Renal cortex interstitium (tissue), 15 donors: ENCODE measurements at places on chromosomes 6 and 20.

DNA sequence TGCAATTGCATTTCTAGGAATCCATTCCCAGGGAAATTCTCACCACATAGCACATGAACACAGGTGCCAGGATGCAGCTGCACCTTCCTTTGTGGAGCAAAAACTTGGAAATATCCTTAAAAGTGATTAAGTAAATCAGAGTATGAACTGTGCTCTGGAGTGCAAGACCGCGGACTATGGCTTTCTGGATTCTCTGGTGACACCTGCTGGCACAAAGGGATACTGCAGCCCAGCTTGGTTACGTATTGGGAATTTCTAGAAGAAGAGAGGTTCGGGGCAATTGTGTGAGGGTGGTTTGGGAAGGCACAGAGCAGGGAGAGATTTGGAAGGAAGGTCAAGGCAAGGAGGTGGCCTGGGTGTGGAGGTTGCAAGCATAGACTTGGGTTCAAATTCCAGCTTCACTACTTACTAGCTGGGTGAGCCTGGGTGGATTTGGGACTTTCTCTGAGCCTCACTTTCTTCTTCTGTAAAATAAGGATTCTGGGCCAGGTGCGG, 15.9 kb upstream of the PEDS1 start:
- no peak for DNase-seq

- DNase-seq, result peak; percentile 35
Observed at GRCh38 chr6:83514866-83515466, 2.6 kb downstream of the PRSS35 start.

DNA sequence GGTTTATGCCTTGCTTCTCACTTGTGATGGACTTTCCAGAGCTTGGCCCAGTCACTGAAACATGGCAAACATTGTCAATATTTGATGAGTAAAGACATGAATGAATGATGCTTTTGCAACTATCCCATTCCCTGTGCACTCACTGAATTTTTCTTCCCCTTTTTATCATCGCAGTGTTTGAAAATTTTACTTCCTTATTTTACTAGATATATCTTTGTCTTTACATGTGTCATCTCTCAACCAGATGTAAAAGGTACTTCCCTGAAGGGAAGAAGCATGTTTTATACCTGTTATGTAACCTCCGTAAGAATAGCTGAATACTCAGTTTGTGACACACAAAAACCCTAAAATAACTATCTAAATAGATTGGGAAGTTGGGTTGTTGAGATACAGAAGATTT, 544.7 kb upstream of the FLRT3 start:
- no peak for DNase-seq

GRCh38 chr6:16747232-16748024, 13.8 kb downstream of the ATXN1 start:
- DNase-seq, result no peak

DNA sequence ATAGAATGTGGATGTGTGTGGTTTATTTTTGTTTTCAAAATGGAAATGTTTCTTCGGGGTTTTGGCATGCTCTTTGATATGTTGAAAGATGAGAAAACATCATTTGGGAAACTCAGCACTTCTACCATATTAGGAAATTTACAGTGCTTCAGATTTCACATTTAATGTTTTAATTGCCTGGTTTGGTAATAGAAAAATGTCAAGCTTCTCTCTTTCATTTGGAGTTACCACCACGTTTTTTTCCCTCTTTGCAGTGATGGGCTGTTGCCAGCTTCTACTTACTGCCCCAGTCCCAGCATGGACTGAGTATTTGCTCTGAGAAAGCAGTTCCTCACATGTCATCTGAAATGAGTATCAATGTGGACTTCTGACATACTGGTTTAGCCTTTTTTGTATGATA, 267.7 kb downstream of the PRL start:
- DNase-seq, result no peak

GRCh38 chr6:166308769-166309589, 787 bp upstream of the PRR18 start:
- DNase-seq, result no peak

- no peak for DNase-seq
Observed at GRCh38 chr6:151060096-151060765, 179.5 kb upstream of the AKAP12 start.

- no peak for DNase-seq
Observed at GRCh38 chr6:158057213-158057987, 75.7 kb downstream of the SYNJ2 start.
